Stimulated activated CD4-positive, alpha-beta T cell treated with anti-CD3 and anti-CD28 coated beads, Interleukin-1b, Interleukin-23, amount 100 ng/mL, for 1 hour (primary cell): ENCODE measurements at places on chromosomes 4 and X.

GRCh38 chrX:482702-483203, 96.0 kb upstream of the PPP2R3B start:
- DNase-seq, result no peak

GRCh38 chr4:152689615-152690501, 10.1 kb upstream of the TMEM154 start:
- no peak for DNase-seq

- no peak for DNase-seq
Measured at GRCh38 chrX:118074196-118074595, 42.4 kb downstream of the KLHL13 start.

- DNase-seq, result no peak
Measured at GRCh38 chr4:15364183-15364582, 63.6 kb upstream of the C1QTNF7 start.

DNA sequence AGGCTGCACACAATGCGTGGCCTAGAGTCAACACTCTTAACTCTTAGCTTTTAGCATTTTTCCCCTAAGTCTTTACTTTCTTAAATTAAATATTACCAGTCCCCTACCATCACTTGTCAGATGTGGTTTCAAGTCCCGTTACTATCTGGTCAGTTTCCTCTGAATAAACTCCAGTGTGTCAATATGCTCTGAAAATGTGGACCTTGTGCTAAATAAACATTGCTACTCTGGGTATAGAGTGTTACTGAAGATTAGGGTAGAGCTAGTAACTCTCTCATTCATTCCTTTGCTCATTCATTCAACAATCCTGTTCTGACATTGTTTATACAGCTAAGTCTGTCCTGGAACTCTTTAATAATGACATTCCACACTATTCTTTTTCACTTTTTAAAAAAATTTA, 251.0 kb downstream of the MAPK10 start:
- no peak for DNase-seq
